NCI-H2171 (cell line): ENCODE measurements at places on chromosomes 7 and 10.

GRCh38 chr10:97454330-97455036 lies 8.5 kb downstream of the ZDHHC16 start:
- DNase-seq, result no peak

- no peak for DNase-seq
Measured at GRCh38 chr10:91219371-91220193, 881 bp upstream of the PCGF5 start.

DNA sequence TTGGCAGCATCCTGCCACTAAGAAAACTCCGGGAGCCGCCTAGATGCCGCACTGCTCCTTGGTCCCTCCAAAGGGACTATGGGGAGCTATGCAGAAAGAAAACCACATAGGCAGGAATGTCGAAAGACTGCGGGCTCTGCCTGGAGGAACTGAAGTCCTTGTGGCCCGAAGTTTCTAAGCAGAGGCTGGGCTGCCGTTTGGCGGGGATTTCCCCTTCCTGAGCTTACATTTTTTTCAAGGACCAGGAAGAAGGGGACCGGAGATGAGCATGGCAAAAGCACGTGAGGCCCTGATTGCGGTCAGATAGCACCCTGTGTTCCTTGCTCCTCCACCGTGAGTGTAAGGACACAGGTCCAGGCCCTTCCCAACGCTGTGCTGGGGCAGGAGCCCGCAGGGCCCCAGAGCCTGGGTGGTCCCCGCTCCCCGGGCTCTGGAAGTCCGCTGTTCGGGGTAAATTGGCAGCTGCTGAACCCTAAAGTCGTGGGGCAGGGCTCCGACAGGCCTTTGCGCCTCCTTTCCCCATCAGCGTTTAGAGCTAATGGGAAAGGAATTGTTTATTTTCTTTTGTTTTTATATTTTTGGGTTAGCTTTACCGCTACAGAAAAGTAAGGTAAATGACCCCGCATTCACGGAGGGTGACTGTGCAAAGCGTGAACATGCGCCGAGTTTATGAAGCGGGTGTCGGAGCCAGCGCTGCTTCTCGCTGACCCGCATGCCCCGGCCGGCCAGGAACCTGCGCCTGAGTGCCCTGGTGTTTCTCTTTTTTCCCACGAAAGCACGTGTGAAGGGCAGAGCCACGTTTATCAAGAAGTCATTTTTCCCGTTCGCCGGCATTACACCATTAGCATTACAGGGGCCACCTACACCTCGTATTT lies 356.5 kb upstream of the ZNF32 start:
- no peak for DNase-seq

DNA sequence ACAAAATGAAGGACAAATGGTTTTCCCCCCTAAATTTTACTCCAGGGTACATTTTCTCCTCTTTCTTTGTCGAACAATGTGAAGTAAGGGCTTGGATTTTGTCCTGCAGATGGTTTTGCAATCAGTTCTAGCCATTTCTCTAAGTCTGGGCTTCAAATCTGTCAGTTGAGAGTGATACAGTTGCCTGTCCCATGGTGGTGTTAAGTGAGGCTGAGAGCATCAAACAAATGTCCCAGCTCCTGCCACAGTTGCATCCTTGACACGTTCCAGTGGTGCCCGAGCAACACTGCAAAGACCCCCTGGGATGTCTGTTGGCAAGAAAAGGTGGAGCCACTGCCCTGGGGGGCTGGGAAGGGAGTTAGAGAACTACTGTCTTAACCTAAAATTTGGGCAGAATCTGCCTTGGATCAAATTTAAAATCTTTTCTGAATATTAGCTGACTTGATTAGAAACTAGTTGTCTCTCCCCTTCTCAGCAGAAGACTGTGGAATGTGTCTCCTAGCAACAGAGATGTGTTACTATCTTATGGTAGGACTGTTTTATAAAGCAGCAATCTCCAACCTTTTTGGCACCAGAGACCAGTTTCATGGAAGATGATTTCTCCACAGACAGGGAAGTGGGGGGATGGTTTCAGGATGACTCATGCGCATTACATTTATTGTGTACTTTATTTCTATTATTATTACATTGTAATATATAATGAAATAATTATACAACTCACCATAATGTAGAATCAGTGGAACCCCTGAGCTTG lies 102.0 kb upstream of the STEAP1B start:
- no peak for DNase-seq

- DNase-seq, result no peak
Measured at GRCh38 chr10:22489975-22490374, 144.7 kb downstream of the SPAG6 start.

DNA sequence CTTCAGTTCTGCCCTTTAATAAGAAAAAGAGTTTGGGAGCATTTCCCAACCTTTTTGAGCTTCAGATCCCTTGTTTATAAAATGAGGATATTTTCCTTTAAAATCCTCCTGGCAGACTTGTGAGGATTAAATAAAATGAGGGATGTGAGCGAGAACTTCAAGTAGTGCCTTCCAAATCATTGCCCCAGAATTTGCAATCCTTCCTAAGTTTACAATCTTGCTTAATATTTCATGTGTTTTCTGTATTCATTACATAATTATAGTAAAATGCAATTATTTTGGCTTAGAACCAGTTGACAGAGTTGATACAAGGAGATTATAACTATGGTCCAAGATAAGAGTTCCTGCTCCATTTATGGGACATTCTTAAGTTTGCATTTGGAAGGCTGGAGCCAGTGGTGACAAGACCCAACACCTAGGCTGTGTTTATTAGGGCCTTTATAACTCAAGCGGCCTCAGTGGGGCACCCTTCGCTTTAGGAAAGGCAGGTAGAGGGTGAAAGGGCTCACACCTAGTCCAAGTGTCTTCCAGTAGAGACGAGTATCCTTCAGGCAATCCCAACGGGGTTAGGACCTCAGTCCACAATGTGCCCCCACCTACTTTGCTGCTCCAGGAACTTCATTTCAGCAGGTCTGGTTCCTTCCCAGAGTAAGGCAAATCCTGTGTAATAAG lies 317.5 kb downstream of the WDR11 start:
- DNase-seq, result no peak

- no peak for DNase-seq
Measured at GRCh38 chr10:91227576-91227975, 7.1 kb downstream of the PCGF5 start.

DNA sequence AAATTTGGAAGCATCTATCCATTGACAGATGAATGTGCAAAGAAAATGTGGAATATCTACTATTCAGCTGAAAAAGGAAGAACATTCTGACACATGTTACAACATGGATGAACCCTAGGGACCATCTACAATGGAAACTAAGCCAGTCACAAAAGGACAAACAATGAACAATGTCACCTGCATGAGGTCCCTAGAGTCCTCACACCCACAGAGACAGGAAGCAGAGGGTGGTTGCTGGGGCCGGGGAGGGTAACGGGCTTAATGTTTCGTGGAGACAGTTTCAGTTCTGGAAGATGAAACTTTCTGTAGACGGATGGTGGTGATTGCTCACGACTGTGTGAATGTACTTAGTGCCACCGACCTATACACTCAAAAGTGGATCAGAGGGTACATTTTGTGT lies 282.9 kb downstream of the ADARB2 start:
- DNase-seq, result no peak

DNA sequence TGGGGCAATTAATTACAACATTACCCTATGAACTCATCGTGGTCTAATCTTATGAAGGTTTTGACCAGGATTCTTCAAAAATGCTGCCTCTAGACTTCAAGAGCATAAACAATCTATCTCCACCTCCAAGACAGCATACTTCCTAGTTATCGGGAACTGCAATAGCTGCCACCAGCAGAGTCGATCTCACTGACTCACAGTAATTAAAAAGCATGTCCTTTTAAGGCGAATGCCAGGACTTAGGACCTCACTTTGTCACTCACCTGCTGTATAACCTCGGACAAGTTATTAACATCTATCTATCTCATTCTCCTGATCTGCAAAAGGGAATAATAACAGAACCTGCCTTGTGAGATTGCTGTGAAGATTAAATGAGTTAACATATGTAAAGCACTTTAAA lies 666.0 kb upstream of the COBL start:
- DNase-seq, result no peak

DNA sequence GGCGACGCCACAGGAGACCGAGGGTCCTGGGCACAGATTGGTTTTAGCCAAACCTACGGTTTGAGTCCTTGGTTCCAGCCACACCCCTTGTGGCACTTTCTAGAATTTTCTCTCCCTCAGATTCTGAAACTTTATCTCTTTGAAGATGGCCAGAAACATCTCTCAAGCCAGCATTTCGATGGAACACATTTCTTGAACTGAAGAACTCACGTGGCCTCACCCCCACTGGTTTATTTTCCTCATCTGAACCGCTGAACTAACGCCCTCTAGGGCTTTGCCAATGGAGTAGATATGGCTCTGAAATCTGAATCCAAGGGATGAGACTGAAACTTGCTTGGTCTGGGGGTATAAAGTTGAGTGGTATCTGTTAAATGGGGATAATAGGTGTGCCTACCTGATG lies 6.7 kb upstream of the SPAM1 start:
- DNase-seq, result no peak

- no peak for DNase-seq
Measured at GRCh38 chr10:6018422-6018821, 41.1 kb upstream of the IL15RA start.

DNA sequence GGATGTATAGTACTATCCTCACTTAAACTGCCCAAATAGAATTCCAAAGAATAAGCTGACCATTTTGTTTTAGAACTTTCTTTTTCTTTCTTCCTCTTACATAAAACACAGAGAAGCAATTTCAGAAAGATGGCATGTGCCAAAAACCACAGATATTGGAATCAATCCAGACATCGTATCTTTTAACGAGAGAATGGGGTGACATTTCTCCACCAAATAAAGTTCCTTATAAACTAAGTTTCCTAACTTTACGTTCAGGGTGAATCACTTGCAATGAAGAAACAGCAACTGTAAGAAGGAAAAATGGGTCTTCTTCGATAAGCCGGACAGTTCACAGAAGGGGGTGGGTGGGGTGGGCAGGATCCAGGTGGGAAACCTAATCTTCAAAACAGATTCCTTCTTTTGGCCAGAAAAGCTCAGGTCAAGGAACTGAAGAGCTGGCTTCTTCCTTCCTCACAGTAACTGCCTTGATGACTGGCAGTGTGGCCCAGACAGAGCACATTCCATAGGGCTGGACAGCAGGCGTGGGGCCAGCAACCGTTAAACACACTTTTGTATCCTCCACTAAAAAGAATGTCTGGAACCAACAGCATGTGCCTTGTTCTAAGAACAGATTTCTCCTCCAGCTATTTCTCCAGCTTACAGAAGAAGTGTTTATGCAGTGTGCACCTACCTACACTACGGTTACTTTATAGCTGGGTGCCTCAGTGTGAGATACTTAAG lies 31.5 kb downstream of the CREB3L2 start:
- no peak for DNase-seq

- DNase-seq, result no peak
Measured at GRCh38 chr10:28382525-28383269, 79.8 kb upstream of the MPP7 start.

GRCh38 chr10:122148876-122149560 lies 122.1 kb upstream of the BTBD16 start:
- no peak for DNase-seq

- peak; percentile 15 for DNase-seq
Measured at GRCh38 chr7:99422625-99423024, 13.9 kb downstream of the BUD31 start.

DNA sequence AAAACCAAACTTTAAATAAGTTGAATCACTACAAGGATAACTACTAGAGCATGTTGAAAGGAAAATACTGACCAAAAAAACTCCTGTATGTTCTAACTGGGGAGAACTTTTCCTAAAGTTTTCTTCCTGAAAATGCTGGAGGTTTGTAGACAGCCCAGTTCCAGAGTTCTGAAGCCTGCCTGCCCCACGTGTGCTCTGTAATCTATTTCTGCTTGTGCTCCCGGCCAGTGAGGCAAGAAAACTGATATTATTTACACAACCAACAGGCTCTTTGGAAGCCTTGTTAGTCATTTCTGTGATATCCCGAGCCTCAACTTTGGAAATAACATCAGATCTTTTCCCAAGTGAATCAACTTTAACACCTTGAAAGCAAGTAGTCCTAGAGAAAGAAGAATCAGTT lies 46.7 kb downstream of the ZFAND4 start:
- no peak for DNase-seq

DNA sequence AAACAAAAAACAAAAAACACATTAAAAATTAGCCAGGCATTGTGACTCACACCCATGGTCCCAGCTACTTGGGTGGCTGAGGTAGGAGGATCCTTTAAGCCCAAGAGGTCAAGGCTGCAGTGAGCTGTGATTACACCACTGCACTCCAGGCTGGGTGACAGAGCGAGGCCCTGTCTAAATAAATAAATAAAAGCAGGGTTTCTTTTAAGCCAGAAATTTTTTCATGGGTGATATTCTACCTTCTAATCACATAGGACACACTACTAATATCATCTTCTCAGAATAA lies 14.2 kb upstream of the SVIL start:
- no peak for DNase-seq

DNA sequence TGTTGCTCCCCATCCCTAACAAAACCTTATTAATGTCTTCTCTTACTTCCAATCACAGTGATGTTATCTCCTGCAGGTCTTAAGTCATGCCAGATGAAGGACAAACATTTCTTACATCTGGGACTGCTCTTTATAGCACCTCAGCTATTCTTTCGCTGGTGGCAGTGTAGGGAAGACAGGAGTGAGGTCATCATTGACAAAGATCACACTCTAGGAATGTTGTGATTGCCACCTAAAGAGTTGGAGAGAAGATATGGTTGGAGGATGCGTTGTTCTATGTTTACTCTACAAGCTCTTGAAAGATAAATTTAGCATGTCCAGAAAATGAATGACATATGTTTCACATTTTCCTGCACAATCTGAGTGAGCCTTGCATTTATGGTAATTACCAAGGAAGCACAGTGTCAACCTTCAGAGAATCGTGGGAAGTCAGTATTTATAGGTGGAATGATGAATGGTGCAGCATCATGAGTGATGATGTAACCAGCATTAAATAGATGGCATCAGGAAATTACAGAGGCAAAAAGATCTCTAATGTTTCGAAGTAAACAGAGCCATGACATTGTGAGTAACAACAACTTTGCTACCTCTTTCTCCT lies 188.1 kb upstream of the STEAP1 start:
- DNase-seq, result no peak

DNA sequence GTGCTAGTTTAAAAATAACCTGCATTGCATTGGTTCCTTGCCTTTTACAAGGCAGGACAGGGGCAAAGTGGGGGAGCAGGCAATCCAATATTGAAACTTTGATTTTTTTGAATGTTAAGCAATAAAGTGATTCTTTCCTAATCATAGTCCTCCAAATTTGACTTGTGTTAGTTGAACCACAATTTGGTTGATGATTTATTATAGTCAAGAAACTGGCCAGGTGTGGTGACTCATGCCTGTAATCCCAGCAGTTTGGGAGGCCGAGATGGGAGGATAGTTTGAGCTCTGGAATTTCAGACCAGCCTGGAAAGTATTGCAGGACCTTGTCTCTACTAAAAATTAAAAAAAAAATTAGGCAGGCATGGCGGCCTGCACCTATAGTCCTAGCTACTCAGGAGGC lies 27.9 kb upstream of the ABLIM1 start:
- no peak for DNase-seq

- no peak for DNase-seq
Measured at GRCh38 chr7:131087756-131088658, 239.7 kb upstream of the MKLN1 start.
